CD4-positive, CD25-positive, alpha-beta regulatory T cell (primary cell): ENCODE measurements at places on chromosomes 12 and 14.

DNA sequence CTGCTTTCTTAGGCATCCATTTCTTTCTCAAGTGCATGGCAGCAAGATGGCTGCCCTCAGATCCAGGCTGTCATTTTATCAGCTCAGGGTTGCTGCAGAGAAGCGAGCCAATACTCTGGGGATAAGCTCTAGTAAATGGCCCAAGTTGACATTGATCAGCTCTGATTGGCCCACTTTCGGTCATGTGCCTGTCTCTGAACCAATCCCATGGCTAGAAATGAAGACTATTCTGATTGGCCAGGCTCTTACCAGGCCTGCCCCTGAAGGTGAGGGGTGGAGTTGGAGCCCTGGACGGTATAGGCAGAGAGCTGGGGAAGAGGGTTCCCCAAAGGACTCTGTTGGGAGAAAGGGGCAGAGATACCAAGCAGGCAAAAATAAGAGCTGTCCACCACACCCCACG lies 41.4 kb downstream of the MYO1H start:
- no peak for DNase-seq

DNA sequence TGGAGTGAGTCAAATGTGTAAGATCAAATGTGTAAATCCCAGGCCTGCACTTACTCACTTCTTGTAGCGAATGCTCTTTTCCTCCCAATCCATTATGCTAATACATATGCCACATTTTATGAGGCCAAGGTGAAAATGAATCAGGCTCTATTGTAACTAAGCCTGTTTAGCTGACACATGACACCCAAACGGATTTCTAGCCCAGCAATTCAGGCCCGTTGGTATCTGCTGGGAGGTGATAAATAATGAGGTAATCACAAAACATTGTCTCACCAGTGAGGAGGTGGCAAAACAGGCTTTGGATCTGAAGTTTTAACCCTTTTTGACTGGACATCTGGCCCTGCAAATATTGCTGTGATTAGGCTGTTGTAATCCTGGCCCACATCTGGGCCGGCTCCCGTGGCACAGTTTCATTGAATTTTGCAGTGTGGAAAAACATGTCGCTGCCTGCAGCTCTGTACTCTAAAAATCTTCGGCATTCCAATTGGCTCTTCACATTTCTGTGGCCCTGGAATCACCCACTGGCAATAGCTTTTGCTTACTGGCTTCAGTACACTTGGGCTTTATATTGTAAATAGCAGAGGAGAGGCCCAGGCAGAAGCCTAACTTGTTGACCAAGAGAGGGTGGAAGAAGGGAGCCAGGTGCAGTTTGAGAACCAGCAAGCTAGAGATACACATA lies 106.1 kb downstream of the PAX9 start:
- no peak for DNase-seq

GRCh38 chr12:12323118-12323517 lies 26.9 kb downstream of the MANSC1 start:
- DNase-seq = no peak

DNA sequence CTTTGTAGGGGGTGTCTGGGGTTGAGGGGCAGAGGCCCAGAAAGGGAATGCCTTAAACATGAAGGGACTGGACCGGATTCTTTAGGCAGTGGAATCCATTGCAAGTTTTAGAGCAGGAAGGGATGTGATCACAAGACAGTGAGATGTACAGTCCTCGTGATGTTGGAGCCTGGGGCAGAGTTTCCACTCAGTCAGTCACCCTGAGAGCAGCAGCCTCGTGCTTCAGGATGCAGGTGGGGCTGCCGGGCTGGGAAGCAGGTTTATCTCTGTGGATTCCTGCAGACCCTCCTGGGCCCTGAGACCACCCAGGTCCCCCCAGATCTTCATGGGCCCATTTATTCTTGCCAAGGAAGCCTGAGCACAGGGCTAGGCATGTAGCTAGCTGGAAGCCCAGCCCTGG lies 38.5 kb downstream of the RIN3 start:
- no peak for DNase-seq

DNA sequence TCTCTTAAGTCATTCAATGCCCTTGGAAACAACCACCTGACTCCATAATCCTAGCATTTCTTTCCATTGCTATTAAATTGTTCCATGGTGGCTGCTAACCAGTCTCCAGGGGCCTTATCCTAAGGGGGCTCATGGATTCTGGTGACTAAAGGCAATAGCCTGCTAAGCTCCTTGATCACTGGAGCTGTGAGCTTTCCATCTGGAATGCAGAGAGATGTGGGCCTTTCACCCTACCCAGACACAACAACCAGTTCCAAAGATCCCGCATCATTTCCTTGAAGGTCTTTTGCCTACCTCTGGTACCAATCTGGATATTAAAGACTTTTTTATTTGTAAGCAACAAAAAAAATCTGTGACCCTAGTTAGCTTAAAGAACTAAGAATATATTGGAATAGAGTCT lies 32.9 kb downstream of the NDUFA12 start:
- DNase-seq = no peak

GRCh38 chr14:97838986-97839385 lies 1041.8 kb downstream of the VRK1 start:
- no peak for DNase-seq

GRCh38 chr14:105374389-105374788 lies 23.9 kb upstream of the TEX22 start:
- DNase-seq = no peak

DNA sequence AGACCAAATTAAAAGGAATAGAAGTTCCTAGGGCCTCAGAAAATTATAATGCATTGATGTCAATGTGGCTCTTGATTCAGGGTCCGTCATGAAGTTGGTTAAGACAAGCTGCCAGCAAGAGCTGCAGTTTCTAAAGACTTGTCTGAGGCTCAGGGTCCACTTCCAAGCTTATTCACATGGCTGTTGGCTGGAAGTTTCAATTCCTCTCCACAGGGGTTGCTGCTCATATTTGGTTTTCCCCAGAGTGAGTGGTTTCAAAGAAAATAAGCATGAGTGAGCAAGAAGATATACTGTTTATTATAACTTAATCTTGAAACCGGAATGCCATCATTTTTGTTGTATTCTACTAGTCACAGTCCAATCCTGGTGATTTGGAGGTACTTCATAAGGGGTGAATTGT lies 1247.4 kb downstream of the LRFN5 start:
- DNase-seq = no peak

- DNase-seq = no peak
Measured at GRCh38 chr14:61320806-61321384, 484 bp upstream of the PRKCH start.

DNA sequence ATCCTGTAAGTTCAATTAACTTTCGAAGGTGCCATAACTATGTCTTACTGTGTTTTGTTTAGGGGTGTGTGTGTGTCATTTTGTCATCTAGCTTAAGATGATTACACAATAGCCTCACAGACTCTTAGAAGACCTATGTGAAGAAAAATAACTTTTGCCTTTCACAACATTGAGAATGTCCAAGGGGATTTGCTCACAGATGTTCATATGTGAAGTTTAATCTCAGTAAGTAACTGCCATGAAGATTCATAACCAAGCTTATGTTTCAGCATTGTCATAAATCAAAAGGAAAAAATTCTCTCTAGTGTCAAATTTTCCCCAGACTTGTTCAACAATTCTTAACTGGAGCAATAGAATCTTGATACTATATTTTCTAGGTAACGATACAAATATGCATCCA lies 226.1 kb upstream of the PRKD1 start:
- DNase-seq = no peak

GRCh38 chr12:91744597-91744996 lies 401.0 kb downstream of the BTG1 start:
- no peak for DNase-seq

DNA sequence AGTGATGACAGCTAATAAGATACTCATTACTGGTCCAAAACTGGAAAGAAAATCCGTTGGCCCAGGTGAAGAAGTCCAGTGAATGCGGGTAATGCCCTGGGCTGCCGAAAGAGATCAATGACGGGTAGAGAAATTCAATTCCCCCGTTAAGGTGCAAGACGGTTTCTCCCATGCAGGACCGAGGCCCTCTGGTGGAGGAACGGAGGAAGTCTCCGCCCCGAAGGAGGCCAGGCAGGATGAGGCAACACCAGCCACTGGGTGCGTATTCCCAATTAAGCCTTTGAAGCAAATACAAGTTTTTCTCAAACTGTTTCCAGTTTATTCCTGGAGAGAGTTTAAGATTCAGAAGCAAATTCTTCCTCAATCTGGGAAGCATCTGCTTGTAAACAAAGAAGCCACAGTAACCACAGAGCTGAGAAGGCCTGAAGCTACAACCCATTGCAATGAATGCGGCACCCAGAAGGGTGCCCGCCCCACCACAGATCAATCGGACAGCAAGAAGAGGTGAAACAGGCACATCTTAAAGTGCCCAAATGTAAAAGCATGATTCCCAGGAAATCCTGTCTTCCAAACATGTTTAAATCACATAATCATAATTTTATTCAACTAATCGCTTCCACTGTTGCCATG lies 118.5 kb downstream of the TTC7B start:
- DNase-seq = peak; percentile 75

DNA sequence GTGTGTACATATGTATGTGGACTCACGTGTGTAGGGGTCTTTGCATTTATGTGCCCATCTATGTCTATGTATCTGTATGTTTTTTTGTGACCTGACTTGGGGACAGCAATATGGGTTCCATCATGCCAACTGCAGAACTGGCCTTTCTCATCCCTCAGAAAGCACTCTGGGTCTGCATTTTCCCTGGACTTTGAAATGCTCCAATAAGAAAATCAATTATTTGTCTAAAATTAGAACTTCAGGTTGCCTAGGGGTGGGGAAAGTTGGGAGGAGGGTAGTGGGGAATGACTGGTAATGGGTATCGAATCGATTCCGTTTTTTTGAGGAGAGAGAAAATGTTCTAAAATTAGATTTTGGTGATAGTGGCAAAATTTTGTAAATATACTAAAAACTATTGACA lies 140.8 kb upstream of the NOS1 start:
- no peak for DNase-seq

DNA sequence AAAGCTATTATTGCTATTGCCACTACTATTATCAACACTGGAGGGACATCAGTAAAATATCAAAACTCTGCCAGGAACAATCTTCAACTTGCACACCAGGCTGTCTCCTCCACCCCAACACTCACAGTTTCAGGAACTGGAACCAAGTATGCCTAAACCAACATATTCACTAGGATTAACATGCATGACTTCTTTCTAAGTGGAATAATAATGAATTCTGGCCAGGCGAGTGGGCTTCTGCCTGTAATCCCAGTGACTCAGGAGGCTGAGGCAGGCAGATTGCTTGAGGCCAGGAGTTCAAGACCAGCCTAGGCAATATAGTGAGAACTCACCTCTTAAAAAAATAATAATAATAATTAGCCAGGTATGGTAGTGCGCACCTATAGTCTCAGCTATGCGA lies 58.1 kb downstream of the TBX5 start:
- DNase-seq = no peak

GRCh38 chr14:65958664-65959562 lies 527.3 kb upstream of the CCDC196 start:
- peak; percentile 73 for DNase-seq

DNA sequence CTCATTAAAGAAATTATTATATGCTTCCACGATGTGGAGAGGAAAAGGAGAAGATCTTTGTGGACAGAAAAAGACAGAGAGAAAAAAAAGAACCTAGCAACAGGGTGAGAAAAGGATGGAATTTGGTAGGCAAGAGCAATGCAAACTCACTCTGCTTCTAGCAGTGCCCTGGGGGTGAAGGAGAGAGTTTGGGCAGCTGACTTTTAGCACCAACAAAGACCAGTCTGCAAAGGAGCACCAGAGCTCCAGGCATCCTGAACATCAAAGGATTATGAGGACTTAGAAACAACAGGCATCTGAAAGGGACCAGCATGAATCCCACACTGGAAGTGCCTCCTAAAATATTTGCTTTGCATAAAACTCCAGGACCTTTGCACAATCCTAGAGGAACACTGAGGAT lies 32.8 kb upstream of the RERG start:
- DNase-seq = no peak

- DNase-seq = no peak
Measured at GRCh38 chr14:22483863-22484593, 105.0 kb downstream of the DAD1 start.

DNA sequence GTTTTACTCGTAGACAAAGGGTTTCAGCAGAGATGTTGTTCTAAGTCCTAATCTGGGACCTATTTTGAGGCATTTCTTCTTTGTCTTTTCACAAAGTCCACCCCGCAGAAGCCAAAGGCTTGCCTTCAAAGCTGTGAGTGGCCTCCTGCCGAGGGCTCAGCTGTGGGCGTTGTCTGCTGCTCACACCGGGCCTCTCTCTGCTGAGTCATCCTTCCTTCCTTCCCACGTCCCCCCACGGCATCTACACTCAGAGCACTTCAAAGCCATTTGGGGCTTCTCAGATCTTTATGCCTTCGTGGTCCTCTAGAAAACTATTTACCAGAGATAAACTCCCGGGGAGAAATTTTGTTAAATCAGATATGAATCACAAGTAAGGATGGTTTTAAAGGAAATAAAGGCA lies 115.9 kb upstream of the TMPO start:
- DNase-seq = peak; percentile 92

DNA sequence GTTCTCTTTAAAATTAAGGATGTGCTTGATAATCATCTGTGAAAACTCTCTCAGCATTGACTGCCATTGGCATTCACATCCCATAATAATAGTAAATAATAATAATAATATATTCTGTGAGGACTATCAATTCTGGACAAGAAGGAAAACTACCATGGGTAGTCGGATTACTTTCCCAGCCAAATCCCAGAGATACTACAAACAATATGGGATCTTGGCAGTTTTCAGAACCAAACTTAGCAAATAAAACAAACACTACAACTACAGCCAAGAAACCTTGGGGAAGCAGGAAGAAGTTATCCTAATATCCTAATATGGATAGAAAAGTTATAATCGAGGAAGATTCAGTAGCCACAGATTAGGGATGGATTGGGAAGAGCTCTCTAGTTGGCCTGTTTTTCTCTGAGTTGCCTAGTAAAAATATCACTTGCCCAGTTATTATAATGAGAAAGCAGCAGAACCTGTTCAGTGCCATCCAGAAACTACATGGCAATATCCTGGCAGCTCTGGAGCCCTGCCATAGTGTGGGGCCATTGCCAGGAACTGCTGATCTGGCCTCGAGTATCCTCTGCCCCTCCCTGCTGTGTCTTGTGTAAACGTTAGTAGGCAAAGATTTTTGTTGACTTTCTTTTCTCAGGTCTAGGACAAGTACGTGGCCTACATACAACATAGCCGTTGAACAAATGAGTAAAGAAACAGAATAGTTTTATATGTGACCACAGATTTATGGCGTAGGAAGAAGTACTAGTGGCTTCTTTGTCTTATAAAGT lies 193.5 kb downstream of the SLC2A13 start:
- DNase-seq = no peak

- no peak for DNase-seq
Measured at GRCh38 chr12:126993898-126994297, 1273.1 kb upstream of the TMEM132C start.
